Activated naive CD8-positive, alpha-beta T cell treated with anti-CD3 and anti-CD28 coated beads for 36 hours (primary cell): ENCODE measurements at places on chromosomes 4 and X.

DNA sequence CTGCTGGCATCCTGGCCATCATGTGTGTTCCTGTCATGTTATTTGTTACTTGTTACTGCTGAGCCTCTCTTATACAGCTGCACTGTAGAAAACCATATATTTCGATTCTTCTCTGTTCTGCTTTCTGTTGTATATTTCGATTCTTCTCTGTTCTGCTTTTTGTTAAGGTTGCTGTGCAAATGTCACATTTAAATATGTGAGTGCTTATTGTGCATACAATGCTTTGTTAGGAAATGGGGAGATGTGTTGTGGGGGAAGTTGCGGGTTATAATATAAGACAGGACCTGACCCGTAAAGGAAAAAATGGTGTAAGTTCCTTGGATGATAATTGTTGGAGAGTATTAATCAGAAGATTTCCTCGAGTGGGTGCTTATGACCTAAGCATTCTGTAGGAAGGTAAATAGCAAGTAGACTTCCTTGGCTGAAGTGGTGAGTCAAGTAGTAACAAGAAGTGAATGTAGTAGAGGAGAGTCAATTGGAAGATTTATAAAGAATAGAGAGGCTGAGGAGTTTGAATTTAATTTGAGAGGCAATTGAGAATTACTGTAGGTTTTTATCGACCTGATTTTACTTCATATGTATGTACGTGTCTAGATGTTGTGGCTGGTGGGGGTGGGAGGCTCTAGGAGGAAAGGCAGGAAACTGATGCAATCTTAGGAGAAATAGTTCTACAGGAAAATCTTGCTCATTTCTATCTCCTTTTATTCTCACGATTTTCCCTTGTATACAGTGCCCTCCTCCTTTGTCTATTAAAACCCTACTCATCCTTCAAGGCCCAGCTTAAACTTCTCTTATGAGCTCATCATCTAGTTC, 8.5 kb downstream of the OGT start:
- no peak for DNase-seq

DNA sequence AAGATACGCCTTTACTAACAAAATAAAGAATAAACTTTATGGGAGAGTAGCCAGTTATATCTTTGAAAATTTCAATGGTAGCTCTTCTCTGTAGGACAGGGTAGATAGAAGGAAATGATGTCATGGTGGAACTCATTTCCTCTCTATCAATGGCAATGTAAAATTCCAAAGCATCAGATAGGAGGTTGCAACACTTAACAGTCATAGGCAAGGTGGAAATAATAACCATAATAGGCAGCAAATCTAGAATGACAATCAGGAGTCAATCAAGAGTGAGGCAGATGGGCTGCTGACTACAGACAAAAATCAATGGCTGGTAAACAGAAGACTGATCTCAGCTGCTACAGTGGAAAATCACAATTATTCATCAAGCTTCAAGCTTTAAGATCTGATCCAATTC, 53.9 kb upstream of the TET2 start:
- DNase-seq = no peak

GRCh38 chr4:1874201-1874600, 3.0 kb downstream of the NSD2 start:
- DNase-seq = no peak

DNA sequence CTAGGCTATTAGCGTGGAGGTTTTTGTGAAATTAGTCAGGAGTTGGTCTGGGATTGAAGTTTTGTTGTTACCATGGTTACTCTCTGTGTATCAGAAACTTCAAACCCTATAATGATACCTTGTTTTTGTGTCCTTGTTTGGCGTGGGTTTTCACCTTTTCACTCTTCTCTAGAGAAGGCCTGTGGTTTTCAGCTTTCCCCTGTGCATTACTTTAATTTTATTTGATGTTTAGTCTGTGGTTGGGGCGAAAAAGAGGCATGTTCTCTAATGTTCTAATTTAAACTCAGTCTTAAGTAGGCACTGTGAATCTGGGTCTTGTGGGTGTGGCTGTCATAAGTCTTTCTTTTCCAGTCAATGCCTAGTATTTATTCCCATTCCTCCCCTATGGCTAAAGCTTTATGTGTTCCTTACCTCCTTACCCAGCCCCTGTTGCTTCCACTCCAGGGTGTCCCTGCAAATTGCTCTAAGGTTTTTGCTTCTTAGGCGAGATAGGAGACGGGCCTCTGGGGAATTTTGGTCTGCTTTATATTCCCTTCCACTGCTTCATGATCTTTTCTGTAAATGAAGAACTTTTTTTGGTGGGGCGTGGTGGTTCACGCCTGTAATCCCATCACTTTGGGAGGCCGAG, 326.3 kb upstream of the ZCCHC13 start:
- DNase-seq = no peak

GRCh38 chr4:146095860-146096259, 79.7 kb upstream of the LSM6 start:
- no peak for DNase-seq

GRCh38 chrX:55767100-55767499, 49.6 kb downstream of the RRAGB start:
- no peak for DNase-seq

DNA sequence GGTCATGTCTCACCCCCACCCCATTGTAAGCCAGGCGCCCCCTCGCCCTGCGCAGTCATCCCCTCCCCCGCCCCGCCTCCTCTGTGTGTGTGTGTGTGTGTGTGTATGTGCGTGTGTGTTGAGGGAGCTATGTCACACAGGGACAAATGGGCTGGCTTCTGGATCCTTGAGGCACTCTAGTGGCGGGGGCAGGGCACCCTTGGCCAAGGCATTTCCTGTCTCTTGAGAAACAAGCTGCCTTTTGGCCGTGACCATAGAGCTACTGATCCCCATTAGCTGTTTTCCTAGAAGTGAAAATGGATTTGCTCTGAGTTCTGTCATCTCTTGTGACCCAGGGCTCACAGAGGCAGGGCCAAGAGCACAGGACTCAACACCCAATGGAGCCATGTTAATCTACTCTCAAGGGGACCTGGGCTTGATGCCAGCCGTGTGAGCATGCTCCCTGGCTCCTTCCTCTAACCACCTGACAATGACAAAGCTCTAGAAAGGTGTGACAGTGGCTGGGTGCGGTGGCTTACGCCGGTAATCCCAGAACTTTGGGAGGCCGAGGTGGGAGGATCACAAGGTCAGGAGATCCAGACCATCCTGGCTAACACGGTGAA, 162.5 kb upstream of the BCOR start:
- DNase-seq = no peak
